ENCODE measurements at places on chromosomes 12 and 14.
A peak's percentile ranks its signal among the peaks of the same experiment; 100 is the strongest.

DNA sequence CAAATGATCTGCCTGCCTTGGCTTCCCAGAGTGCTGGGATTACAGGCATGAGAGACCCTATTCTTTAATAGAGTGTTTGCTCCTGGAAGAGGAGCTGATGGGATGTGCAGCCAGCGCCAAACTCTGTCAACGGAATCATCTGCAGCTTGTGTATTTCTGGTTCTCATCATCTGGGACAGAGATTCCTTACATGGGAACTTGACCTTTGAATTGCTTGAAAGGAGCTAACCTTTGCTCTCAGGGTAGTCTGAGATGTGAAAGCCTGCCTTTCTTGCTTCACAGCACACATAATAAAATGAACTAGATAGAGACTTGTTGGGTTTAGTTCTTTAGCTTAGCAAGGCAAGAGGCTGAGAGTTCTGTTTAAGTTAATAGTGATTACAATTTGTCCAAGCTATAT is 120.0 kb downstream of the OTOGL start:
- DNase-seq = no peak

- peak; percentile 100 for DNase-seq
Observed at GRCh38 chr14:102279688-102280348, 25.1 kb downstream of the MOK start.

- peak; percentile 53 for DNase-seq
Observed at GRCh38 chr14:80850197-80850814, 91.2 kb downstream of the CEP128 start.

- DNase-seq = no peak
Observed at GRCh38 chr12:96994900-96995299, 87.8 kb downstream of the NEDD1 start.

DNA sequence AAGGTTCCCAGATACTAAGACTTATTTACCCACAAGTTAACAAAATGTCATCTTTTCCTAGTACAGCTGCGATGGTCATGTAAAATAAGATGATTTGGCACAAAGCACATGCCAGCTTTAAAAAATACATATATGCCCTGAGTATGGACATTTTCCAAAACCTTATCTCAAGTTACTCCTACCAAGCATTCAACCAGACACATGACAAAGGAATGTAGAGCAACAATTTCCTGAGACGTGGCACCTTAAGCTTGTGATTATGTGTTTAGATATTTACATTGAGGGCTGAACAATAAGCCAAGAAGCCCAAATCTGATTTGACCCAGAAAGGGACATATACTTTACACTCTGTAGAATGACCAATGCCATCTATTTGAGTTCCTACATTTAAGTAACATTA is 24.5 kb upstream of the OVCH1 start:
- no peak for DNase-seq

GRCh38 chr14:23401291-23401690 is 6.8 kb downstream of the MYH6 start:
- no peak for DNase-seq

DNA sequence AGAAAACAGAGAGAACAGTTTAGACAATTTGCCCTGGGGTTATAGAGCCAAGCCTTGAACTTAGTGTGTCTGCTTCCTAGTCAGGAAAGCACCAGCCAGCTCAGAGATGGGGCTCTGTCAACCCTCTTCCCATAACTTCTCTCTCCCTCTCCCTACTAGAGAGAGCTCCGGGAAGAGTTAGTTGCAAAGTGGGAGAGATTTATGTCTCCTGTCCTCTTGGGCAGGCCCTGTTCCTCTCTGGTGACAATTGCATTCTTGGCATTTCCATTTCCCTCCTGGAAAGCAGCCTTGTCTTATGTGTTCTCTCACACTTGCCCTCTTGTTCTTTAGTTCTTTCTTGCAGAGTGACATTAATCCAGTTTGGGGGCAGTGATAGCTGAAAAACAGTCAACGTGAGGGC is 42.1 kb upstream of the TUNAR start:
- DNase-seq = no peak

GRCh38 chr12:106331599-106331998 is 25.9 kb upstream of the POLR3B start:
- no peak for DNase-seq

GRCh38 chr14:50784683-50785456 is 46.1 kb downstream of the NIN start:
- DNase-seq = no peak

Measured in AG10803 (cell line).